Activated B cell treated with CpG ODN at 0.5 μM for 24 hours (primary cell): ENCODE measurements at places on chromosomes 1 and 21.

GRCh38 chr1:69791311-69791710 is 223.6 kb downstream of the LRRC7 start:
- no peak for DNase-seq

DNA sequence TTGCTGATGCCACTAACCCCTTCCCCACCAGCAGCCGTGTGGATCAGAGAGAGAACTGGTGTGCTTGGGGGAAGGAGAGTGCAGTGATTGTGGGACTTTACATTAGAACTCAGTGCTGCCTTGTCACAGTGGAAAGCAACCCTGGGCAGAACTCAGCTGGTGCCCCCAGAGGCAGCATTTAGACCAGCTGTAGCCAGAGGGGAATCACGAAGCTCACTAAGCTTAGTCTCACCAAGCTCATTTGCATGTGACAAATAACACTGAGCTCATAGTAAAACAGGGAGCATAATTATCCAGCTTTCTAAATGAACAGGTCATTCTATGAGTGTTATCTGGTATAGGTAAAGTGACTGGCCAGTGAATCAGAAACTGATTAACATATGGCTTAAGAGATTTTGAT is 9.8 kb upstream of the SMAP2 start:
- peak; percentile 45 for DNase-seq

DNA sequence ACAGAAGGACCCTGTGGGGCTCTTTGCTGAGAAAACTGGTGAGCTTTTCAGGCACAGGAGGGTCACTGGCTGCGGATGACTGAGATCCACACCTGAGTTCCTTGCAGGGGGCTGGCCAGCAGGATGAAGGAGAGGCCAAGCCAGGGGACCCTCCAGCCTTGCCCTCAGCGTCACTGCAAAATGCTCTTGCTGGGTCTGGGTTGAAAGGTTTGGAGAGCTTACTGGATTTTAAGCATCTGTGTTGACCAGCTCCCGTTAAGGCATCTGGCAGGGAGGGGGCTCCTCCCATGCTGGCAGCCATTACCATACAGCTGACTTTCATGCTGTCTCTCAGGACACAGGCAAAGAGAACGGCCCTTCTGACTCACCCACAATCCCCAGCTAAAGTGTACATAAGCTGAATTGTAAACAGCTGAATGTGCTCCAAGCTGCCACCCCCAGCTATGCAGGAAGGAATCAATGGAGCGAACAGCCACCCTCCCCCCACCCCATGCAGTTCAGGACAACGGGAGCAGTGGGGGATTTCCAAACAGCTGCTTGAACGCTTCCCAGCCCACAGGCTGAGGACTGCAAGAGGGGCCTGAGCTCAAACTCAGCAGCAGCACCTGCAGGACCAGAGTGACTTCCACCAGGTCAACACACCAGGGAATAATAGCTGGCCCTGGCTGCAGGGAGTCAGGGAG is 21.3 kb upstream of the A3GALT2 start:
- DNase-seq: no peak

- DNase-seq: no peak
Measured at GRCh38 chr1:63448731-63449246, 74.2 kb downstream of the ITGB3BP start.

DNA sequence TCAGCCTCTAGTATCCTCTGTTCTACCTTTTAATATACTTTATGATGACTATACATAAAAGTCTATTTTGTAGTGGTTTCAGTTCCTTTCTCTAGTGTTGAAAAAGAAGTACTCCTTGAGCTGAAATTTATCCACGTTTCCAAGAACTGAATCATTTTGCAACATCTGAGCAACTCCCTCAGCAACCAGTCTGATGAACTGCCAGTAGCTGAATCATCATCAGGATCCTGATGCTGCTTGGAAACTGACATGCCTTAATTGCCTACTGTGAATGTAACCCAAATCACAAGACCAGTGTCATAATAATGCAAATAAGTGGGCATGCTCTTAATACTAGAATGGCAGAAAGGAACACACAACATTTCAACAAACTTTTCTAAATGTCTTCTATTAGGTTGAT is 103.3 kb downstream of the CYYR1 start:
- no peak for DNase-seq

- DNase-seq: no peak
Measured at GRCh38 chr1:155241069-155241679, 14.1 kb downstream of the ENTREP3 start.

GRCh38 chr1:156308078-156308477 is 9.0 kb upstream of the VHLL start:
- DNase-seq: no peak

- no peak for DNase-seq
Measured at GRCh38 chr1:82177192-82177591, 376.5 kb downstream of the ADGRL2 start.

GRCh38 chr1:207978441-207978840 is 67.5 kb upstream of the CD34 start:
- no peak for DNase-seq

- no peak for DNase-seq
Measured at GRCh38 chr1:74505928-74506710, 6.3 kb downstream of the LRRC53 start.

- no peak for DNase-seq
Measured at GRCh38 chr1:99728494-99729235, 37.8 kb downstream of the FRRS1 start.

DNA sequence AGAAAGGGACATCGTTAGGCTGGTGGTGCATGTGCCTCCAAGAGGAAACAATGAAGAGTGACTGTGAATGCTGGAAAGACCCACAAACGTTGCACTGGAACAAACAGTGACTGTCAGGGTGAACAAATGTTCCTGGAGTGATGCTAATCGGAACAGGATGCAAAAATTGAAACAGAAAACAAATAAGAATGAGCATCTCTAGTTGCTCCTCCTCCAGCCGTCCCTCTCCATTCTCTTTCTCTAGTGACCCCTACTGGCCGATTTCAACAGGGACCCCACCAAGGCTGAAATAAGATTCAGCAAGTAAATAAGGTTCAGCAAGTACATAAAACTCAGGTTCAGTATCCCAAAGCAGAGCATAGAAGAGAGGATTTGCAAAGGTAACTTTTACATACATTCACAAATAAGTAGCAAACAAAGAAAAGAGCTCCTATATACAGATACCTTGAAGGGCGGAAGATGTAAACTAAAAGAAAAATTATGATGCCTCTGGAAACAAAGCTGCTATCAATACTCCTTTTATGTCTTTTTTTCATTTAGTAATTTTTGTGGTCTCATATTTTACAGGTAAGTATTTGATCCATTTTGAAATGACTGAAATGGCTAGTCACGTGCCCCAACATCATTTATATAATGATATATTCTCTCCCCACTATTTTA is 836.1 kb upstream of the ADAMTS5 start:
- DNase-seq: no peak

DNA sequence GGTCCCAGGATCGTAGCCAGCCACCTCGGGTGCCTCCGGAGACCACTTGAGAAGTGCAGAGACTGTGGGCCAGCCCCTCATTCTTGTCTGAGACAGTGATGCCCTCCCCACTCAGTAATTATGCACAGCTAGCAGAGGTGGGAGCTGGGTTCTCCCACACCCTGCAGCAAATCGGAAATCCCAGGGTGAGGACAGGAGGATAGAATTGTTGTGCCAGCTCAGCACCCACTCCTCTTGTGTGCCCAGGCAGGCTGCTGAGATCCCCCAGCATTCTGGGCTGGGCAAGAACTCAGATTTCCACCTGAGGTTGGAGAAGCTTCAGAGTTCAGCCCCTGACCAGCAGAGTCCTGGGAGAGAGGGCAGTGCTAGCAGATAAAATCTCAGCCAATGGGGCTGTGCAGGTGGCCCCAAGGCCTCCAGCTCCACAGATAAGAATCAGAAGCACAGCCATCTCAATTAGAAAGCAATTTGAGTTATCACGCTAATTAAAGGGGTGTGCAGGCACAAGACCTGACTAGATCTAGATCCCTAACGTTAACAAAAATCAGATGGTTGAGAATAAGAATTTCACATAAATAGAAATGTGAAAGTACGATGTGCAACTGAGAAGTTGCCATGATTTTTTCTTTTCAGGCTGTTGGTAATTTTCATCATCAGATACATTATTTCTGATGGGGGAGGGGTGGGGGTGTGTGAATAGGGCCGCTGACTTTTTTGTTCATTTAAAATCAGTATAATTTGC is 45.5 kb upstream of the IRF2BP2 start:
- no peak for DNase-seq

DNA sequence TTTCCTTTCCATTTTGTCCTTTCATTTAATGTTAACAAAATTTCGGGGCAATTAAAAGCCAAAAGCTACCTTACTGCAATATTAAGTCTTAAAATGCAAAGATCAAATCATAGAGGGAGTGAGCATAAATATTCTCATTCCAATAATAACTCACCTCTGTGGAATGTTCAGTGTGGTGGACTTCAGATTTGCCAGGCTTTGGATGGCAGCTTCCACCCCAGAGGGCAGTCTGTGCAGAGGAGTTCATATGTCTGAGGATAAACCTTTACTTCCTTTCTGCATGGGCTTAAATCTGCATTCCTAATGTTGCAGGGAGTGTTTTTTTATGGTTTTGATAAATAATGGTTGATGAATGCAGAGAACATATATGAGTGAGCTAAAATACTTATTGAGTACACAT is 16.3 kb downstream of the KIAA0040 start:
- DNase-seq: no peak

DNA sequence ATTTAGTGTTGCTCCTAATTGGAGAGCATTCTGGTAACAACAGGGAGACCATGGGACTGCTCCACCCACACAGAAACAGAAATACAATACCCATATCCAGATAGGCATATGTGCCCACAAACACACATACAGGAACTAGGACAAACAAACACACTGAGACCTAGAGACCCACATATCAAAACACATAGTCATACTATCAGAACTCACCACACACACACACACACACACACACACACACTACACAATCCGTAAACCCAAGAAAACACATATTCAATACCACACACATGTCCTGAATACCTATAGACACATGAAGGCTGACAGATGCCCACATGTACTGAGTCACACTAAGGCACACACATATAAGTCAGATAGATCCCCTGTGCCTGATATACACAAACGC is 3.5 kb upstream of the NFASC start:
- no peak for DNase-seq

DNA sequence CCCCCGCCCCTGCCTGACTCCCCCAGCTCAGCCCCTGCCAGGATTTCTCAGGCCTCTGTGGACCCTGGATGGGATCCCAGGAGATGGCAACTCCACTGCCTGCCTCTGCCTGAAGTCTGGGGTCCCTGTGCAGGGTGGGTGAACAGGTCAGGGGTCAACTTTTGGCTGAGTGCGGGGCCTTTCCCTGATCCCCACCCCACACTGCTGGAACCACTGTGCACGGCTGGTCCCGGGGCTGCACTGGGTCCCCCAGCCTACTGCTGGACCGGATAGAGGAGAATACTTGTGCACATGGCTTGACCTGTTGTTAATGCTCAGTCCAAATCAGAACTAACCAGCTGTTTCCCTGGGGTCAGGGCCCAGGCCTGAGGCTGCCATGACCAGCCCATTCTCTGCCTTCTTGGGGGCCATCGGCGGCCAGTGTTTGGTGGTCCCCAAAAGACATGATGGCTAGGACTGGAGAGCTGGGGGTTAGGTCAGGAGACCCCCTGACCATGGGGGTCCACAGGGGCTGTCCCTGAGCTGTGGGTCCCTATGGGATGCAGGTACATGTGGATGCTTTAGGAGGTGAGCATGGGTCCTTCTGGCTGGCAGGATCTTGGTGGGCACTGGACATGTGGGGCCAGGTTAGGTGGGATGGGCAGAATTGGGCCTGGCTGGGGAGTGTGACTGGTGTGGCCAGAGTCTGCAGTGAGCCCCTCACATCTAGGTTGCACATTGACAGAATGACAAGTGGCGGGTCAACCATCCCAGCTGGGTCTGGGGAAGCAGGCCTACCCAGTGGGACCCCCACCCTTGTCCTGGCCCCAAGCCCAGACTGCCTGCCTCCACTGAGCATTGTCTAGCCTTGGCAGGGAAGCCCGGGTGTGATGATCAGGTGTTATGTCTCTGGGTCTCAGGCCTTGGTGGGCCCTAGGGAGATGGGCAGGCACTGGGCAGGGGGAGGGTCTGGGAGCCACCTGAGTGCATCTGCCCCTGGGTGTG is 19.0 kb upstream of the ZNF678 start:
- no peak for DNase-seq

- no peak for DNase-seq
Measured at GRCh38 chr1:226560243-226560642, 11.7 kb downstream of the STUM start.

DNA sequence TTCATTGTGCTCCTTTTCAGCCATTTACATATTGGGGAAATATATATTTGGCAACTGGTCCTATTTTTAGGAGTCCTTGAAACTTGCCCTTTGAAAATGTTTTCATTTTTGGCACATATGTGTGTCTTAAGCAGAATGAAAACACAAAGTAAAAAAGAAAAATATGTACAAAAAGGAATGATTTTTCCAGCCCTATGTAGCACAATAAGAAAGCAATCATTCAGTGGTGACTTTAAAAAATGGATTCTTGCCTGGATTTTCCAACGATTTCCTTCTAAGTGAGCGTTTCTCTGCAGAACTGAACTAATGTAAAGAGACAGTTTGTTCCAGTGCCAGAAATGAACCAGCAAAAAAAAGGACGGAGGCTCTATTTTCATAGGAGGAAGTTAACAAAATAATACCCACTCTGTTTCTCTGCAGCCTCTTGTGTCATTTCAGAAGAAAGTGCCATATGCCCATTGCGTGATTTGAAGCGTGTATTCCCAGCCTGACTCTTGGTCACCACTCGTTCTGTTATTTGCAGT is 340.1 kb downstream of the SETD4 start:
- no peak for DNase-seq

DNA sequence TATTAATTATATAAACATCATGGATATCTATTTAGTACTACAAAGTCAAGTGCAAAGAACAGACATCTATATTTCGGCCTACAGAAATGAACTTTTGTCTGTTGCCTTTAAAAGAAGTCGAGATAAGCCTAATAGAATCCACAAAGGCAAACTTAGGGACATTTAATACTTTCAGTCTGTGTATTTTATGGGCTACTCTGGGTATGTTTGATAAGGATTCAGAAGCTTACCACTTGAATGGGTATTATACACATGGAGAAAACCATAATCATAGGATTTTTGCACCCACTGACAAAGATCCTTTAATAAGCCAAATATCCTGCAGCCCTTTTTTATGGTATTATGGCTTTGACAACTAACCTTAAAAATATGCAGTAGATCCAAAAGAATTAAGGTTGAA is 224.8 kb downstream of the LMO4 start:
- no peak for DNase-seq

DNA sequence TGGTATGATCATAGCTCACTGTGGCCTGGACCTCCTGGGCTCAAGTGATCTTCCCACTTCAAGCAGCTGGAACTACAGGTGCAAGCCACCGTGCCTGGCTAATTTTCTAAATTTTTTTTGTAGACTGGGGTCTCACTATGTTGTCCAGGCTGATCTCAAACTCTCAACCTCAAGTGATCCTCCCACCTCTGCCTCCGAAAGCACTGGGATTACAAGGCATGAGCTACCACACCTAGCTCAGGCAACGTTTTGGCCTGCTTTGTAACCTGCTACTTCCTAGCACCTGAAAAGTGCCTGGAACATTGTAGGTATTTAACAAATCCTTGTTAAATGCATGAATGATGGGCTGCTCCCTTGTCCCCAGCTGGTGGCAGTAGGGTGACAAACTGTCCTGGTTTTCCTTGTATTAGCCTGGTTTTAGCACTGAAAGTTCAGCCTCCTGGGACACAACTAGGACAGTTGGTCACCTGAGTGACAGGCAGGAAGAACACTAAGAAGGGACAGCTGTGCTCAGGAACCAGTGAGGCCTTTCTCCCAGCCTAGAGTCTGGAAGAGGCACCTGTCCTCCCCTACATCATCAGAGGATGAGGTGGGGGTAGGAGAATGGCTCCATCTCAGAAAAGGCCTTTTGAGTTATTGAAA is 88.5 kb upstream of the CD34 start:
- DNase-seq: no peak

- DNase-seq: no peak
Measured at GRCh38 chr21:36079010-36079649, 9.3 kb downstream of the CBR1 start.
